Left lung (tissue), 14 donors: ENCODE measurements at places on chromosomes 5 and 9.

- no peak for DNase-seq
Measured at GRCh38 chr5:82684165-82684564, 393.0 kb downstream of the TMEM167A start.

GRCh38 chr9:96758845-96759673 is 18.8 kb downstream of the ZNF510 start:
- DNase-seq = no peak

GRCh38 chr5:75507841-75508240 is 3.6 kb downstream of the CERT1 start:
- DNase-seq = no peak

DNA sequence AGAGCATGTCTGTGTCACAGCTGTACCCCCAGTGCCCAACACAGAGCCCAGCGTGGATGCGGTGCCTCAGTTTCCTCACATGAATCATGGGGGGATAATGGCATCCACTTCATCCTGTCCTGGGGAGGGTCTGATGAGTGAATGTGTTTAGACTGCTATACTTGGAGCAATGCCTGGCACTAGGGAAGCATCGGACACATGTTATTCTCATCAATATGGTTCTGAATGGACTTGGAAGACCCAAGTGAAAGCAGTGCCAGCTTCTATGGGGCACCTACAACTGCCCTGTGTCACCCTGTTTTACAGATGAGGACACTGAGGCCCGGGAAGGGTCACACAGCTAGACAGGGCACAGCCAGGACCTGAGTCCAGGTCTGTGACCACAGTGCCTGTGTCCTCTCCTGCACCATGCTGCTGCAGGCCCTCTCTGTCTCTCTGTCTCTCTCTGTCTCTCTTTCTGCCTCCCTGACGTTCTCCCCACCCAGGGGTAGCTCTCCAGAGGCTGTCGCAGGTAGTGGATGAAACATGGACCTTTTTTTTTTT is 42.3 kb upstream of the NEK6 start:
- DNase-seq = no peak

DNA sequence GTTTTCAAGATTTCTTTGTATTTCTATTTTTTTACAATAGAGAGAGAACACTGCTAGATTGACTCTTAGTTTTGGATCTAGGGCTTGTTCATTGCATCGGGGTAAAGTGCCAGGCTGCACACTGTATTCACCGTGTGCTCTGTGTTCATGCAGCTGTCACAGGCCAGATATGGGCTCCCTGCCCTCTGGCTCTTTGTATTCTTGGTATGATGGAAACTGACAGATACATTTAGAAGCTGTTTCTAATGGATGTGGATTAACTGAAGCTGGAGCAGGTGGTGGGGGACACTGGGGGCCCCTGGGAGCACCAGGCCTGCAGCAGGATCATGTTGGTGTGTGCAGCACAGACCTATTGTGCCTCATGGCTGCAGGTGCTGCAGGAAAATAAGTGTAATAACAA is 28.0 kb downstream of the SLC36A1 start:
- no peak for DNase-seq

DNA sequence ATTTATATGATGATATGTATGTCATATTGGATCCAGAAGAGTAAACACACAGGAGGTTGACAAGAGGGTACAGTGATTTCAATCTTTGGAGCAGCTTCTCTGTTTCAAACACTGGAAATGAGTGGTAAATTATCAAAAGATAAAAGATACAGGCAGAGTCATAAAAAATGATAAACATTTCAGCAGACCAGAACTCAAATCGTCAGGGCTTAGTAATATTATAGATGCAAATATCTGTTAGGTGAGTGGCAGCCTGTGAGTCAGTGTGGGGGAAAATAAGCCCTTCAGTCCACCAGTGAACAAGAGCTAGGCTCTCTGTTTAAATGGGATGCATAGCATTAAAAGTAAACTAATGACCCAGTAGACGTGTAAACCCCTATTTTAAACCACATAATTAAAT is 1378.1 kb downstream of the EFNA5 start:
- DNase-seq = no peak

GRCh38 chr5:2904399-2904798 is 152.9 kb upstream of the IRX2 start:
- no peak for DNase-seq

DNA sequence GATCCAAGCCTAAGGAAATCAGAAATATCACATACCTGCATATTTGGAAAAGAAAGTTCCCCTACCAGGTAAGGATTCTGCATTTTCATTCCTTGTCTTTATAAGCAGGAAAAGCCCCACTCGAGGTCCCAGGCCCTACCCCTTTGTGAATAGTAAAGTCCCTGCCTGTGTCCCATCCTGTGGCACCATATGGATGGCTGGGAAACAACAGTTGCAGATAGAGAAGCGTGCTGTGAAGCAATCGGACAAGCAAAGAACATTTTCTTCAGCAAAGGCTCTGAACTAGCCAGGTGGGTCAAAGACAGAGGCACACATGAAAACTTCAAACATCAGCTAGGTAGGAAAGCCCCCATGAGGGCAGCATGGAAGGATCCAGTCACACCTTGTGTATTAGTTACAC is 169.3 kb downstream of the NR2F1-AS1 start:
- no peak for DNase-seq

DNA sequence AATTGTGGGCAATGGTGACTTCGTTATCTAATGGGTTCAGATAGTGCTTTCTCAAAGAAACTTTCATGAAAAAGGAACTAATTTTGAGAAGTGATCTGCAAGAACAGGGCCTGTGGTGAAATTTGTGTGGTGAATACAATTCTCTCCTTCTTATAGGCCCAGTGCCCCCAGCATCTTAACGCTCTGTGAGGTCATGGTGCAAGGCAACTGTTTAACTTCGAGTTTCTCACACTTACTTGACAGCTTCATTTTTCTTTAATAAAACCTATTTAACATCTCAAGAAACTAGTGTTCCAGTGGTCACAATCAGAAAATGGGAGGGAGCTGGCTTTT is 69.2 kb downstream of the FAM114A2 start:
- DNase-seq = no peak

DNA sequence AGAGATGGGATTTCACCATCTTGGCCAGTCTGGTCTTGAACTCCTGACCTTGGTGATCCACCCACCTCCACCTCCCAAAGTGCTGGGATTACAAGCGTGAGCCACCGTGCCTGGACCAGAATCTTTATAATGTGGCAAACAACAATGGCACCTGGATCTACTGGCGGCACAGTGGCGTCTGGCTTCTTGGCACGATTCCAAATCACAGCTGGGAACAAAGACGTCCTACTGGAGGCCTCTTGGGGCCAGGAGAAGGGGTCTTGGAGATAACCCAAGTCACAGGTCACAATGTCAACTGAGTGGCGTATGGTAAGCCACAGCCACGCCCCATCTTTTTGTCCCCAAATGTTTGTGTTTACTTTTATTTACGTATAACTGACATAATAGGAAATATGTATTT is 77.8 kb upstream of the RAPGEF1 start:
- no peak for DNase-seq

DNA sequence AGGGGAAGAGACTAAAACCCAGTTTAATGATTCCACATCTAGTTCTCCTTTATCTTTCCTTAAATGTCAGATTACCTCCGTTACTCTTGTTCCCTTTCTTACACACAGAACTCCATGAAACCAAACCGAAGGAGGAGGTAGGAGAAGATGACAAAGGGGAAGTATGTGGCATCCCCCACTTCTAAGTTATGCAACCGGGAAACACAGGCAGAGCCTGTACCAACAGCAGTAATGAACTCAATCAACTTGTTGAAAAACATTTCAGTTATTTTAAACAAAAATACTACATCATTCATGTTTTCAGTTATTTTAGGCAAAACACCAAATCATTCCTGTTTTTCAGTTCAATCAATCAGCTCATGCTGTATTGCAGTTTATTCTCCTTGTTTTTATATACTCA is 101.8 kb downstream of the PCSK1 start:
- DNase-seq = no peak

GRCh38 chr5:58715997-58716656 is 133.3 kb downstream of the RAB3C start:
- no peak for DNase-seq

GRCh38 chr5:147393874-147394672 is 115.8 kb downstream of the DPYSL3 start:
- no peak for DNase-seq

DNA sequence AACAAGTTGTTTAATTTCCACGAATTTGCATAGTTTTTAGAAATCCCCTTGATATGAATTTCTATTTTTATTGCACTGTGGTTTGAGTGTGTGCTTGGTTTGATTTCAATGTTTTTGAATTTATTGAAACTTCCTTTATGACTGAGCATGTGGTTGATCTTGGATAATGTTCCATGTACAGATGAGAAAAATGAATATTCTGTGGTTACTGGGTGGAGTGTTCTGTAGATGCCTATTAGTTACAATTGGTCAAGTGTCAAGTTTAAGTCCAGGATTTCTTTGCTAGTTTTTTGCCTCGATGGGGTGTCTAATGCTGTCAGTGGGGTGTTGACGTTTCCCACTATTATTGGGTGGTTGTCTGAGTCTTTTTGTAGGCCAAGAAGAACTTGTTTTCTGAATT is 319.5 kb upstream of the ACTBL2 start:
- DNase-seq = no peak

DNA sequence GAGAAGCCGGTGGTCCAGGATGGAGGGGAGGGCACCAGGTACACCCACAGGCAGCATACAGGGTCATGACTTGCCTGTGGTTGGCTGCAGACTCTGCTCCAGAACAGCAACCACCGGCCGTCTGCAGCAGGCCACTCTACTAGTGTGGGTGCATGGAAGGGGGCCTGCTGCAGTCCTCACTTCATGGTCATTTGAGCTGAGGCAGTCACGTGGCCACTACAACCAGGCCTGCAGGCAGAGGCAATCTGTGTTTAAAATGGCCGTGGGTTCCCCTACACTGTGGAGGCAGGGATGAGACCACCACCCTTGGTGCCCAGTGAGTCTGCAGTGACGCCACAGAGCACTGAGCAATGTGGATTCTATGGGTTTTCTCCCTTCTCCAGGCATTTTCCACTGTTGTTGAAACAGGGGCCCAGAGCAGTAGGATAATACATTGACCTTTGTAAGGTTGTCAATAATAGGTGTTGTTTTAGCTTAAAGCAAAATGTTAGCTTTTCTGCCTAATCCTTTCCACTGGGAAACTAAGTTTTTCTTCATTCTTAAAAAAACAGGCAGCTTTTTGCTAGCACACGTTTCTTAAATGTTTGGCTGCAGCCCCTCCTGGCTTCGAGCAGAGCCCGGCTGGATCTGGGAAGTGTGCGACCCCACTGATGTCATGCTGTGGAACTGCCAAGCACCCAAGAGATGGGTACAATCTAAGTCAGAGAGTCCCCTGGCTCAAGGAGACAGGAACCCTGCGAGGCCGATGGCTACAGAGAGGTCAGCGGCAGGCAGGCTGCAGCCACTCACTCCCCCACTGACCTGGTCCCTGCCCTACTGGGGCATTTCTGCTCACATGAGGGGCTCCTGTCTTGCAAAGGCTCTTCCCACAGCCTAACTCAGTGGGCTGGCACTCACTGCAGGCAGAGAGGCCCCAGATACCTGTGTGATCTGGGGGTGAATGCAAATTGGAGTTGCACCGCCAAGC is 21.2 kb downstream of the GADD45G start:
- no peak for DNase-seq

GRCh38 chr9:75372499-75373268 is 284.4 kb downstream of the OSTF1 start:
- no peak for DNase-seq

GRCh38 chr9:127214421-127215267 is 49.9 kb upstream of the GARNL3 start:
- peak; percentile 75 for DNase-seq

GRCh38 chr9:129739432-129739831 is 13.4 kb downstream of the PTGES start:
- no peak for DNase-seq

DNA sequence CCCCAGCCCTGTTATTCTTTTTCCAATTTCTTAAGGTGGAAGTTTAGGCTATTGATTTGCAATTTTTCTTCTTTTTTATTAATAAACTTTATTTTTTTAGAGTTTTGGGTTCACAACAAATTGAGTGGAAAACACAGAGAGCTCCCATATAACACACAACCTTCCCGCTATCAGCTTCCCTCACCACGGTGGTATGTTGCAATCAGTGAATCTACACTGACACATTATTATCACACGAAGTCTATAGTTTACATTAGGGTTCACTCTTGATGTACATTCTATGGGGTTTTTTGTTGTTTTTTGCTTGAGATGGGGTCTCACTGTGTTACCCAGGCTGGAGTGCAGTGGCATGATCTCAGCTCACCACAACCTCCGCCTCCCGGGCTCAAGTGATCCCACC is 4.8 kb upstream of the NFX1 start:
- no peak for DNase-seq

- DNase-seq = no peak
Measured at GRCh38 chr9:83294816-83295215, 231.9 kb upstream of the RASEF start.

DNA sequence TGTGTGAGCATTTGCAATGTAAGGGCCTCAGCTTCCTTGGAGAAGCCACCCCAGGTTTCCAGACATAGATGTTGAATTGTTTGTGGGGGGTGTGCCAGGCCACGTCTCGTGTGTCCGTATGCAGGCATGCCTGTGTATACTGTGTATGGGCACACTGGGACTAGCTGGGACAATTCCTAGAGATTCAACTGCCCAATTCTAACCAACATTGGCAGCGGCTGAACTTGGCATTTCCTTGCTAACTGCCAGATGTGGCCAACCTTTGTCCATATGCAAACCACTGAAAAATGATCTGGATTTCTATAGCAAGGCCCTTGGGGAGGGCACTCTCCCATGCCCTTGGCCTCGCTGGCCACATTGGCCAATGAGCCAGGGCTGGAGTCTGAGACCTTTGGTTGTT is 50.3 kb downstream of the SAR1B start:
- no peak for DNase-seq

DNA sequence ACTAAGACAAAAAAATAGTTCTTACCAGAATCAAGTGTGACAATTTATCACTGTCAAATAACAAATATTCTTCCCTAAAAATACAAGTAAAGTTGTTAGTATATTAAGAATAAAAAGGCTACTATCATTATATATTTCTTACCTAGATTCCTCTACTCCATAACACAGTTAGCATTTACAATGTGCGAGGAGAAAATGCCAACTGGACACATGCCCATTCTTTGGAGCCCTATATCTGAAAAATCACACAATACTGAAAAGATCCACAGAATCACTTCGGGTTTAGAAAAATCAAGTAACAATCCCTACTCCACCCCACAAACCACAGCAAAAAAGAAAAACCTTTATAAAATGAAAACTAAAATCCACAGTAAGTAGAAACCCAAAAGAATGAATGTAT is 70.9 kb downstream of the PKD2L2 start:
- no peak for DNase-seq

GRCh38 chr5:112657804-112658203 is 79.9 kb upstream of the APC start:
- no peak for DNase-seq

GRCh38 chr5:91706785-91707520 is 323.8 kb upstream of the ARRDC3 start:
- DNase-seq = no peak

GRCh38 chr5:148808864-148809642 is 17.4 kb upstream of the ADRB2 start:
- no peak for DNase-seq

GRCh38 chr9:113625486-113625885 is 162.0 kb downstream of the RGS3 start:
- DNase-seq = no peak

- DNase-seq = no peak
Measured at GRCh38 chr5:2135833-2136232, 253.1 kb upstream of the IRX4 start.

- DNase-seq = no peak
Measured at GRCh38 chr9:134010310-134011173, 14.7 kb upstream of the BRD3OS start.

- no peak for DNase-seq
Measured at GRCh38 chr9:135122316-135122715, 34.8 kb downstream of the OLFM1 start.
